GM13977 (cell line): ENCODE measurements at places on chromosomes 6 and 20.
A peak's percentile ranks its signal among the peaks of the same experiment; 100 is the strongest.

- DNase-seq = no peak
These were observed 2.1 kb downstream of the MAFB start for GRCh38 chr20:40686893-40687292.

GRCh38 chr6:69994251-69994650, 127.9 kb downstream of the COL19A1 start:
- DNase-seq = no peak

DNA sequence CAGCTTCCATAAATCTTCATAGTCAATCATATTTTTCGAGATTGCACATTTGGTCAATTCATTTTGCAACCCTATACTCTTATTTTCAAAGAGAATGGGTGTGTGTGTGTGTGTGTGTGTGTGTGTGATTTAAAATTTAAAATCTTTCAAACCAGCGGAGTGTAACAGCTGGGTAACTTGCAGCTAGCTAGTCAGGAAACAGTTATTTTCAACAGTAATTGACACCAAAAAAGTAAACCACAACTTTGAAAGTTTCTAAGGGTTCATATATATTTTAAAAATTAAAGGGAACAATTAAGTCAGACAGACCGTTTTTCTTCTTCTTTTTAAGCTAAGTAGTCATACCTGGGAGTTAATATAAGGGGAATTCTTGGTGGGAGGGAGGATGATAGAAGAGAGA, 57.0 kb downstream of the PRR18 start:
- DNase-seq = no peak

DNA sequence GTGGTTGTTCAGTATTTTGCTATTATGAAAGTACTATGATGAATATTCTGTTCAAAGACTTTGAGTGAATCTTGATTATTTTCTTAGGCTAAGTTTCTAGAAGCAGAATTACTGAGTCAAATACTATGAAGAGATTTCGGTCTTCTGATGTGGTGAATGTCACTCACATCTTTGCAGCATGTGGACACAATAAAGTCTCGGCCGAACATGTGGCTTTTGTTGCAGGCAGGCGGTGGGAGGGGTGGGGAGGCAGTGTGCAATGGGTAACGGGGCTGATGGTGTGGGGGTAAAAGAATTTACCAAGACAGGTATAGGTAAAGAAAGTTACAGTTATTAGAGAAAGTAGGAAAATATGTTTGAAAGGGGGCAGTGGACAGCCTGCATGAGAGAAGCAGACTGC, 156.4 kb upstream of the DTNBP1 start:
- DNase-seq = no peak

DNA sequence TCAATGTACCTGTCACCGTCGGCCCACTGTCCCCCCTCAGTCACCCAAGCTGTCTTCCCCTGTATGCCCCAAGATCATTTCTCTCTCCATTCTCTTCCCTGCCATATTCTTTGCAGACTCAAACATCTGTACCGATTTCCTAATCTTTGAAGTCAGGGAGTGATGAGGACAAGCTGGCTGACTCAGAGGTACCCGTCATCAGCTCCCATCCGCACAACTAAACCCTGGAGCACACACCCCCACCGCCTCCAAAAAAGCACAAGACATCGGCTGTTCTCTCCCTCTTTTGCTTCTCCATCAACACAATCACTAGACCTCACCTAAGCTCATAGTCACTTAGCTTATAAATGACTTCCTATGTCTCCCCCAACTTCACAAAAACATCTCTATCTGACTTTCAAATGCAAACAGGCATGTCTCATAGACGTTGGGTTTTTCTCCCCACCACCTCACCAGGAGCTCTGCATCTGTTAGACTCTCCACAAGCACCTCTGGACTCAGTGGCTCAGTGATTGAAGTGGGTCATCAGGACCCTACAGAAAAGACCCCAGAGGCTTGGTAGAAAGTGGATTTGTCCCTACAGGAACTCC, 11.5 kb upstream of the NFATC2 start:
- DNase-seq = no peak

DNA sequence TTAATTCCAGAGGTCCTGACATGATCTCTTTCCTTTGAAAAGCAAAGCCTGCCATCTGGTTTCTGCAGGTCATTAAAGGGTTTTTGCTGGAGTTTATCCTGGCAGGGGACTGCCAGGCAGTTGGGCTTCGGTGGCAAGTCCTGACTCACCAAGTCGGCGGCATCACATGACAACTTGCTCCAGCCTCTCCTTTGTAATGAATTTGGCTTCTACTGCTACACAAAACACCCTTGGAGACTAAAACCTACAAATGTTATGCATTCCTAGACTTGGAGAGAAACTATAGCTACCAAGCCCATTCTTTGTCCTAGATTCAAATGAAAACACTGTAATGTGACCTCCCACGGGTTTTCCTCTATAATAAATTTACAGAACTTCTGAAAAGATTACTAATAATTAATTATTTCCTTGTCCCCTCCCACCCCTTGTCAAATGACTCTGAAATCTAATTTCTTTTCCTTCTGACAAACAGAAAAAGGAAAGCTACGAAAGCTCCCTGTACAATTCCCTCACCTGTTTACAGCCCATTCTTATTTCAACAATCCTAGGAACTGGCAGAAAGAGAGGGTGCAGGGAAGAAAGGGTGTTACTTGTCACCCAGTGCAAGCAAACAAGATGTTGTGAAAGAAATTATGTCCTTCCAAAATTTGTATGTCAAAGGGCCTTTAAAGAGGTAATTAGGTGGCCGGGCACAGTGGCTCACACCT, 62.9 kb downstream of the QRSL1 start:
- no peak for DNase-seq

DNA sequence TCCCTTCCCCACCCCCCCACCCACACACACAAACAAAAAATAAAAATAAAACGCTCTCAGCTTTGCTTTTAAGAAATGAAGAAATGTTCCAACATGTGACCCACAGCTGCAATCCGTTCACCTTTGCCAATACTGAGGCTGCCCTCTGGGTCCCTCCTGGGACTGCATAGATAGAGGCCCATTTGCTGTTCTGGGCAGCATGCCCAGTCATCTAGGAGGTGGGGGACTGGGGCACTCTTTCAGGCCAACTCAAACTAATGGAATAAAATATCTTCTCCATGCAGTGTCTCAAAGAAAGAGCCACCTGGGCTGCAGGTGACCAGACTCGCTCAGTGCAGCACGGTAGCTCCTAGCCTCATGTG, 79.9 kb downstream of the SLC22A3 start:
- no peak for DNase-seq

DNA sequence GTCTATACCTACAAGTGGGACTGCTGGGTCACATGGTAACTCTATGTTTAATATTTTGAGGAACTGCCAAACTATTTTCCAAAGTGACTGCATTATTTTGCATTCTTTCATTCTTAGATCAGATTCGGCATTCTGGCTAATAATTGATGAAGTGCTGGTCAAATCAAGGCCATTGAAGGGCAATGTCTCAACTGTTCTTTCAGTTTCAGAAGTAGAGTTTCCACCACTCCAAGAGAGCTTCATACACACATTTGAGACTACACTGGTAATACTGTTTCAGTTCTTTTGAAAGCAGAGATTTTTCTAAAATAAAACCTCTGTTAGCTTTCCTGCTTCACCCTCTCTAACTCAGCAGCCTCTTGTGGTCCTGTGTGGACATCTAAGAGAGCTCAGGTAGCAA, 154.5 kb downstream of the CFAP61 start:
- DNase-seq = peak; percentile 33

GRCh38 chr6:146027586-146028251, 1.1 kb upstream of the GRM1 start:
- DNase-seq = no peak

GRCh38 chr6:146943664-146944063, 260.6 kb upstream of the STXBP5 start:
- no peak for DNase-seq

DNA sequence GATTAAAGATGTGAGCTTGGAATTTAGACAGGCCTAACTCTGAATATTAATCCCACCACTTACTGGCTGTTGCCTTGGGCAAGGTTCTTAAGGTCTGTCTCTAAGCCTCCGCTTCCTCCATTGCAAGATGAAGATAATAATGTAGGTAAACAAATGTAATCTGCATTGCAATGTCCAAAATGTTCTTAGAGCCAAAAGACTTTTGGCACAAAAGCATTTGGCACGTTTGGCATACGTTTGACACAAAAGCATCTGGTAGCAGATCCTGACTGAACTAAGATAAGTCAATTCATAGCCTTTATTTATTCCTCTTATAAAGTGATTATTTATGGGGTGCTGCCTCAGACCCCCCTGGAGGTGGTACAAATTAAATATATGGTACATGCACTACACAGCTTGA, 229.9 kb upstream of the STXBP5 start:
- DNase-seq = no peak

DNA sequence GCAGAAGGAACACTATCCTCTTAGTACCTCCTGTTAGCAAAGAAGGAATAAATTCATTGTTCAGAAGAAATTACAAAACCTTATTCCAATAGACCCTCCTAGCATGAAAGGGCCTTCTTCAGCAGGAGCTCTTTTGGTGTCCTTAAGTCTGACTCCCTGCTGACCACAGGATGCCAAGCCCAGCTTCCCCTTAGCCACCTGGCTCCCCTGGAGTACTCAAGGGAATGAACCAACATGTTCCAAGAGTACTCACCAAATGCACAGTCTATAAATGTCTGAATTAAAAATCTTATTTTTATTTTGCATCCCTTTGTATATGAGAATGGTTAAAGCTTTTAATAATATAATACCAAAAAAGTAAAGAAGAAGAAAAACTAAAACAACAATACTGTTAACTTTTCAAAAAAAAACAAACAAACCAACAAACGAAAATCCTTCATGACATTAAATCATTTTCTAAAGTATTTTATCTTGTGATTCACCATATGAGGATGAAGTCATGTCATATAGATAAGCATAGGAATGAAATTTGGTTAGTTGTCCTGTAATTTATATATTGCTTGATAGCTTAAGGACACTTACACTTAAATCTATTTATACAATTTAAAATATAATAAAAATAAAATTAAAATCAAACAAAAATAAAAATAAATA, 1355.1 kb downstream of the HACE1 start:
- DNase-seq = no peak

DNA sequence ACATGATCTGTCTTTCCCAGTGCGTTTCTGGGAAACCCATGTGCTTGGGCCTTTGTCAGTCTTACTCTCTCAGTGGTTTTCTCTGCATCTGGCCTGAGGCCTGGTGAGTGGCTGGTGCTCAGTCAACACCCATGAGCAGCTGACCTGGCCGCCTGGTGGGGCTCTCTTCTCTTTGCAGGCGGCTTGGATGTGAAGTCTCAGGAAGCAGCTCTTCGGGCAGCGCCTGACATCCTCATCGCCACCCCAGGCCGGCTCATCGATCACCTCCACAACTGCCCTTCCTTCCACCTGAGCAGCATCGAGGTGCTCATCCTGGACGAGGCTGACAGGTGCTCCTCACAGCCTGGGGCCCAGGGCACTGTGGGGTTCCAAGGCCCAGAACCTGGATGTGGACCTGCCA, 10.8 kb downstream of the DDX27 start:
- no peak for DNase-seq

GRCh38 chr6:10793695-10794094, 44.6 kb downstream of the MAK start:
- DNase-seq = no peak

- DNase-seq = no peak
These were observed 217.6 kb upstream of the CITED2 start for GRCh38 chr6:139592011-139592410.

DNA sequence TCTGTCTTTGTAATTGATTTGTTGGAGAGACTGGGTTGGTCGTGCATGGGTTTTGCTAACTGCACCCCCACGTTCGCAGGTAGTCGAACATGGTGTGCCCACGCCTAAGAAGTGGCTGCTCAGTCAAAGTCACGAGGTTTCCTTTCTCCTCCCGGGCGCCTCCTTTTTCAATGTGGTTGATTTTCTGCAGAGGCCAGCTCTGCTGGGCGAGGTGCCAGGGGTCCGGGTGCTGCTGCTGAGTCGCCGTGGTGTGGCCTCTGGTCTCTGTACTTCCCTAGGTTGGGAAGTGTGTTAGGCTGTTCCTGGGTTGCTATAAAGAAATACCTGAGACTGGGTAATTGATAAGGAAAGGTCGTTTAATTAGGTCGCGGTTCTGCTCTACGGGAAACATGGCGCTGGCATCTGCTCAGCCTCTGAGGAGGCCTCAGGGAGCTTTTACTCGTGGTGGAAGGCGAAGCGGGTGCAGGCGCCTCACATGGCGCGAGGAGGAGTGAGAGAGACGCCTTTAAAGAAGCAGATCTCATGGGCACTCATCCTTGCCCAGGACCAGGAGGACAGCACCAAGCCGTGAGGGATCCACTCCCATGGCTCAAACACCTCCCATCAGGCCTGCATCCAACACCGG, 14.1 kb downstream of the OSBPL2 start:
- no peak for DNase-seq

GRCh38 chr6:45757443-45758130, 258.1 kb downstream of the CLIC5 start:
- no peak for DNase-seq

- no peak for DNase-seq
These were observed 43.8 kb upstream of the TMEM181 start for GRCh38 chr6:158516098-158516497.

GRCh38 chr6:150874179-150874578, 8.7 kb downstream of the MTHFD1L start:
- DNase-seq = no peak

DNA sequence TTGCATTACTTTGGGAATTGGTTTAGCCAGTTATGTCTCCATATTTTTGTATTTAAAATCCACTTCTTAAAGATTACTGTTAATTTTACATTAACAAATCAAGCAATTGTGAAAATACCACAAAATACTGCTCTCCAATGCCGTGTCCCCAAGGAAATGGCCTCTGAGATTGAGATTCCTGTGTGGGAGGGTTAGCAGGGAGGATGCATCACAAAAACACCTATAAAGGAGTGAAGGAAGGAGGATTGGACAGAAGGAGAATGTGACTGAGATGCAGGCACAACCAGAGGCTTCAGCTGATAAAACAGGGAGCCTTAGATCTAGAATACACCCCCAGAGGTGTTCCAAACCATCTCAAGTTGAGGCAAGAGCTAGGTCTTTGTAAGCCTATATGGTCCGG, 34.2 kb upstream of the NKAIN2 start:
- no peak for DNase-seq

- DNase-seq = peak; percentile 17
These were observed 52.5 kb downstream of the ALDH5A1 start for GRCh38 chr6:24547243-24547642.

GRCh38 chr6:1227935-1228753, 83.8 kb upstream of the FOXQ1 start:
- DNase-seq = no peak

GRCh38 chr6:84445068-84445467, 217.6 kb upstream of the CEP162 start:
- no peak for DNase-seq

DNA sequence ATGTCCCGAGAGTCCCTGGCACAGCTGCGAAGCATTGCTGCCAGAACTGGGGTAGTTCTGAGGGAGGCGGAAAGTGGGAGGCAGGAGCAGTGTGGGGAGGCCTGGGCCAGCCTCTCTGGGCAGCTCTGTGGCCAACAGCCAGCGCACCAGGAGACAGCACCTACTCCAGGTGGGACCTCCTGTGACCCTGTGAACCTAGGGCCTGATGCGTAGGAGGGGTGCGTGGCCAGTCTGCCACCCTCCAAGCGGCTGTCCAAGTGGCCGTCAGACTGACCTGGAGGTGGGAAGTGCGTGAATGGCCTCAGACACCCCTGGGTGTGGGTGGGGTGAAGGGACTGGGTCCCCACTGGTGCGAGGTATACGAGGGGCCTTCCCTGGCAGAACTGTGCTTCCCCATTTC, 15.5 kb downstream of the SS18L1 start:
- no peak for DNase-seq
